Activated T-helper 17 cell treated with anti-CD3 and anti-CD28 coated beads, Interleukin-2, amount 50 U/mL, for 72 hours (primary cell): ENCODE measurements at places on chromosomes 13 and 19.

GRCh38 chr19:35268536-35269437 lies at the start of gene USF2:
USF2 (plus strand) TSS chr19:35268962; CDS start chr19:35269102, 140 bp downstream.
- peak; percentile 39 for ATAC-seq

DNA sequence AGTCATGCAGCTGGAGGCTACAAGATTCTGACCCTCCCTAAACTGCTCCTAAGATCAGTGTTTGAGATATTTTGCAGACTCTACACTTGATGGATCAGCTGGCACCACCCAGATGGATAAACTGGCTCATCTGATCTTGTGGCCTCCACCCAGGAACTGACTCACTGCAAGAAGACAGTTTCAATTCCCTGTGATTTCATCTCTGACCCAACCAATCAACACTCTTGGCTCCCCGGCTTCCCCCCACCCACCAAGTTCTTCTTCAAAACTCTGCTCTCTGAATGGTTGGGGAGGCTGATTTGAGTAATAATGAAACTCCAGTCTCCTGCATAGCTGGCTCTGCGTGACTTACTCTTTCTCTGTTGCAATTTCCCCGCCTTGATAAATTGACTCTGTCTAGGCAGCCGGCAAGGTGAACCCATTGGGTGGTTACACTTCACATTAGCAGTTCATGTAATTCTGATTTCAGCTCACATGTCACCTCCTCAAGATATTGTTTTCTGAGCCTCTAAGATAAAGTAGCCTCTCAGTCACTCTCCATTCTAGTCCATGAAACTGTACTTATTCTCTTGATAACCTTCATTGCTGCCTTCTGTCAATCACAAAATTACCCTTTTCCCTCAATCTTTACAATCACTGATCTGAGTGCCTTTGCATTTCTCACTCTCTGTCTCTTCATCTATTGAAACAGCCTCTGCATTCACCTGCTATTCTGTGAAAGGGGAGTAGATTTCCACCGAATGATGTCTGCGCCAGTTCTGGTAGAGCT lies 9.9 kb upstream of the FPR3 start:
- peak; percentile 94 for ATAC-seq

DNA sequence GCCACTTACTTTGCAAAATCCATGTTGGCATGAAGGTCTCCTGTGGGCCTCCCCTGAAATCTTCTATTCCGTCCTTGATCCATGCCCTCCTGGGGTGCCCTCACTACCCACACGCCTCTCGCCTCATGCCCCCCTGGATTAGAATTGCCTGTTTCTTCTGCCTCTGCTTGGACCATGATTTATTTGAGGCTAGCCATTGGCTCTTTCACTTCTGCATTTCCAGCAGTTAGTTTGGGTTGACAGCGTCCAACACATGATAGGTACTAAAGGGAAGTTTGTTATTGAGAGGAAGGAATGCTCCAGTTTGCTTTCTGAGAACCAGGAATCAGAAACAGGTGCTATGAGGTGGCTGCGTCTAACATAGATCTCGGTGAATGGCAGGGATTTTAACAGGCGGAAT lies 30.5 kb upstream of the TPTE2 start:
- ATAC-seq = no peak

DNA sequence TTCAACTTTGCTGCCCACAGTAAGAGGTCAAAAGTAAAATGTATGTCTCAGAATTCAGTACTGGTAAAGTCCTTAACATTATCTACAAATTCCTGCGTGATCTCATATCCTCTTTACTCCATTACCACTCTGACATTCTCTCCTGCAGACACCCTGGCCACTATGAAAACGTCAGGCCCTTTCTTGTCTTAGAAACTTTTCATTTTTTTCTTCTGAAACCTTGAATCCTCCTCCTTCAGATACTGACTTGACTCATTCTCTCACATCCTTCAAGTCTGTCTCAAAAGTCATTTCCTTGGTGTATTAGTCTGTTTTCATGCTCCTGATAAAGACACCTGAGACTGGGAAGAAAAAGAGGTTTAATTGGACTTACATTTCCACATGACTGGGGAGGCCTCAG lies 262.3 kb downstream of the POU4F1 start:
- ATAC-seq = peak; percentile 38

DNA sequence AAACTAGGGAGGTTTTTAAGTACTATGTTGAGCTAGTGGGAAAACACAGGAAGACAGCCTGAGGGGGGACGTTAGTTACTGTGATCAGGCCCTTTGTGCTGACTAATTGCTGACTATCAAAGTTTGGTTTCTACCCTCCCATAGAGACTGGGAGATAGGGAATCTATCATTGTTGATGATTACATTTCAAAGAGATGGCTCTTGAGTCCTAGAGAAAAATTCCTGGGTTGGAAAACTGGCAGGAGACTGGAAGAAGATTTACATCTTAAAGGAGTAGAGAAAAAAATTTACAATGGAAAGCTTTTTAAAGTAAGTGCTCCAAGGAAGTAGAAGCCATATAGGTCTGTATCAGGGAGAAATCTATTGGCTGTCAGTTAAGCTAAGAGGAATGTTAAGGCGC lies 522.0 kb upstream of the KLHL1 start:
- no peak for ATAC-seq

DNA sequence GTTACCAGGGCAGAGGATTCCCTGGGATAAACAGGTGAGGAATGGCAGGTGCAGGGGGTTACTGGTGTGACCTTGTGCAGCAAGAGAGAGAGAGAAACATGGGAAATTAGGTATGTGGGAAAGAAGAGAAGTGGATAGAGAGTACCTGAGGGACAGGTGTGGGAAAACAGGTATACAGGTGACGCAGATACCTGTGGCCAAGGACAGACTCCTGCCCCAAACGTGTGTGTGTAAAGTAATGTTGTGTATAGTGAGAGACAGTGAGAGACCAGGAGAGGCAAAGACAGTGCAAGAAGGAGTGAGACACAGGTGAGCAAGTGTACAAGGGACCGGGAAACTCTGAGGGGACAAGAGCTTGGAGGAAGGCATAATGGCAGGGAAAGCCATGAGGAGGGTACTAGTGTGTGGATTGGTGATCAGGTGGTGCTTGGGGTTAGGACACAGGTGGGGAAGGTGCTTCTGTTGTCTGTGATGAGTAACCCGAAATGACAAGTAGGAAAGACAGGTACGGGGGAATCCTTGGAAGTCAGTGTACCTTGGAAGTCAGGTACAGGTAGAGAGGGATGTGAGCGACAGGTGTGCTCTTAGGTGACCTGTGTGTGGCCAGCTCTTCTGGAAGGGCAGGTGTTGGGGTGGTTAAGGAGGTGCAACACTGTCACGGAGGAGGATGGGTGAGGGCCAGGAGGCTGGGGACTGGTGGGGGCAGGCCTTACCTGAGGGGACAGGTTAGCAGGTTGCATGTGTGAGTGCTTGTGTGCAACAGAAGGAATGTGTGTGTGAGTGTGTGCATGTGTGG lies 2.8 kb downstream of the ERFL start:
- no peak for ATAC-seq

GRCh38 chr13:98536729-98537128 lies 40.2 kb downstream of the STK24 start:
- no peak for ATAC-seq

GRCh38 chr13:65909501-65909900 lies 1320.6 kb downstream of the PCDH9 start:
- no peak for ATAC-seq

GRCh38 chr19:7900931-7901330 lies 2.7 kb upstream of the MAP2K7 start:
- ATAC-seq = no peak

DNA sequence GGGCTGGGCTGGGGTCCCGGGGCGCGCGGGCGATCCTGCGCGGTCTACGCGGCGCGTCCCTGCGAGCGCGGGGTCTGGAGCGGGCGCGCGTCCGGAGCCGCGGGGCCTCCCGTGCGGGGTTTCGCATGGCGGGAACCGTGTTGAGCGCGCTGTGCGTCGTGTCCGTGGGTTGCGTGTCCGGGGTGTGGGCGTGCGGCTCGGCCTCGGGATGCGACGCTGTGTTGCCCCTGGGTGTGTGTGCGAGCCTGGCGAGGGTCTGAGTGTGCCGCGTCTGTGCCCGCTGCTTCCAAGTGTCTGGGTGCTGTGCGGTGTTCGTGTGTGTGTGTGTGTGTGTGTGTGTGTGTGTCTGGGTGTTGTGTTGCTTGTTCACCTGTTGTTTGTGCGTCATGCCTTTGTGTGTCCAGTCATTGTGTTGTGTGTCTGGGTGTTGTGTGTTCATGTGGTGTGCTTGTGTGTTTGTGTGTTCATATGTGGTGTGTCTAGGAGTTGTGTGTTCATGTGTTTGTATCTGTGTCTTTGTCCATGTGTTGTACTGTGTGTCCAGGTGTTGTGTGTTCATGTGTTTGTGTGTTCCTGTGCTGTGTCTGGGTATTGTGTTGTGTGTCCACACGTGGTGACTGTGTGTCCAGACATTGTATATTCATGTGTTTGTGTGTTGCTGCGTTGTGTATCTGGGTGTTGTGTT lies 552 bp downstream of the PLK5 start:
- ATAC-seq = no peak

DNA sequence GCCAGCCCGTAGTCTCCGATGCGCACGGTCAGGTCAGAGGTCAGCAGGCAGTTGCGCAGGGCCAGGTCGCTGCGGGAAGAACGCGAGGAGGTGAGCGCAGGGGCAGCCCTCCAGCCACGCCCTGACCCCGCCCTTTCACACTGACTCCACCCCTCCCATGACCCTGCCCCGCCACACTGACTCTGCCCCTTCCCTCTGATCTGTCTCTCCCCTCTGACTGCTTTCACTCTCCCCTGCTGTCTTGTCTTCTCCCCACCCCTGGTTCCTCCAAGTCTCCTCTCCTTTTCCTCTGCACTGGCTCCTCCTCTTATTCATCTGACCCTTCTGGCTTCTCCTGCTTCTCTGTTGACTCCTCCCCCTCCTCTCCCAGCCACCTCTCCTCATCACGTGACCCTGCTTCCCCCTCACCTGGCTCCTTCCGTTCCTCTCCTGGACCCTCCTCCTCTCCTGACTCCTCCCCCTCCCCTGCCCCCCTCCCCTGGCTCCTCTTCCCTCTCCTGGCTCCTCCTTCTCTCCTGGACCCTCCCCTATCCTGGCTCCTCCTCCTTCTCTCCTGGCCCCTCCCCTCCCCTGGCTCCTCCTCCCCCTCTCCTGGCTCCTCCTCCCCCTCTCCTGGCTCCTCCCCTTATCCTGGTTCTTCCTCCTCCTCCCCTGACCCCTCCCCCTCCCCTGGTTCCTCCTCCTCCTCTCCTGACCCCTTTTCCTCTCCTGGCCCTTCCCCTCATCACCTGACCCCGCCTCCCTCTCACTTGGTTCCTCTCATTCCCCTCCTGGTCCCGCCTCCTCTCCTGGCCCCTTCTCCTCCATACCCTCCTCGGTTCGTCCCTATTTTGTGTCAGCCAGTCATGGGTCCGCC lies 9.9 kb downstream of the LMTK3 start:
- peak; percentile 77 for ATAC-seq

GRCh38 chr19:41993612-41994483 lies at the start of gene ATP1A3:
ATP1A3 (minus strand) TSS chr19:41994230; CDS start chr19:41994076, 154 bp downstream.
- ATAC-seq = peak; percentile 83

DNA sequence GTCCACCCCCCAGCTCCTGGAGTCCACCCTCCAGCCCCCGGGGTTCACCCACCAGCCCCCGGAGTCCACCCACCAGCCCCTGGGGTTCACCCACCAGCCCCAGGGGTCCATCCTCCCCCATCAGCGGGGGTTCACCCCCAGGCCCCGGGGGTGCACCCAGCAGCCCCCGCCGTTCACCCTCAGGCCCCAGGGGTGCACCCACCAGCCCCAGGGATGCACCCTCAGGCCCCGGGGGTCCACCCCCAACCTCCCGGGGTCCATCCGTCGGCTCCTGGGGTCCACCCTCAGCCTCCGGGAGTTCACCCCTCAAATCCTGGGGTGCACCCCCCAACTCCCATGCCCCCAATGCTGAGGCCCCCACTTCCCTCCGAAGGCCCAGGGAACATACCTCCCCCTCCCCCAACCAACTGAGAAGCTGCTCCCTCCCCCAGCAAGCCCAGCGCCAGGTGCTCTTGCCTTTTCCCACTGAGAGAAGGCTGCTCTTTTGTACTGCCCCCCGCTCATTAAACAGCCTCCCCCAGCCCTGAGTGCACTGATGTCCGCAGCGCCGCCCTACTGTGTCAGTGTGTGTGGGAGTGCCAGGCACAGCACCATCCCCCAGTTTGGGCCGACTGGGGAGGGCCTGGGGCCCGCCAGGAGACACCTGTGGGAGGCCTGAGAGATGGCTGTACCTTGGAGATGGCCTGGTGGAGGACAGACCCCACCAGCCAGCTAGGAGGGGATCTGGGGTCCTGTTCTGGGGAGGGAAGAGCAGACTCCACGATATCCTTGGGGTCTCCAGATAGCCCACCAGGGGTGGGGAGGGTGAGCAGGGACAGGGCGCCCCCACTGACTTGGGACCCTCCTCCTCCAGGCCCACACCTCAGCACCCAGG lies 750 bp upstream of the AMH start:
- ATAC-seq = no peak

- ATAC-seq = no peak
Measured at GRCh38 chr13:113527272-113527958, 36.9 kb upstream of the DCUN1D2 start.

DNA sequence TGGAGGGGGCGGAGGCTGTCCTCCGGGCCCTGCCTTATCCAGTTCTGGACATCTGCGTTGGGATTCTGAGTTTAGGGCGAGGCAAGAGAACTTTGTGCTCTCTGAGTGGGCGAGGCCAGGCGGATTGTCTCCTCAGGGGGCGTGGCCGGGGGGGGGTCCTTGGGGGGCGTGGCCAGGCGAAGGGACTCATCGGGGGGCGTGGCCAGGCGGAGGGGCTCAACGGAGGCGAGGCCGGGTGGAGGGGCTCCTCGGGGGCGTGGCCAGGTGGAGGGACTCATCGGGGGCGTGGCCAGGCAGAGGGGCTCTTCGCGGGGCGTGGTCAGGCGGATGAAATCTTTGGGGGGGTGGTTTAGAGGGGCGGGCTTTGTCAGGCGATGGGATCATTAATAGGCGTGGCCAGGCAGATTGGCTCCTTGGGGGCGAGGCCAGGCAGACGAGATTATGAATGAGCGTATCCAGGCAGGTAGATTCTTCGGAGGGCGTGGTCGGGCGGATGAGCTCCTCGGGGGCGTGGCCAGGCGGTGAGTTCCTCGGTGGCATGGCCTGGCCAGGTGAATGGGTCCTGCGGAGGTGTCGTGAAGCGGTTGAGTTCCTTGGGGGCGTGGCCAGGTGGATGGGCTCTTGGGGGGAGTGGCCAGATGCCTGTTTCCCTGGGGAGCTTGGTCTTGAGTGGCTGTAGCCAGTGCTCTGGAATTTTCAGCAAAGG lies 10.3 kb upstream of the CACNG7 start:
- no peak for ATAC-seq

DNA sequence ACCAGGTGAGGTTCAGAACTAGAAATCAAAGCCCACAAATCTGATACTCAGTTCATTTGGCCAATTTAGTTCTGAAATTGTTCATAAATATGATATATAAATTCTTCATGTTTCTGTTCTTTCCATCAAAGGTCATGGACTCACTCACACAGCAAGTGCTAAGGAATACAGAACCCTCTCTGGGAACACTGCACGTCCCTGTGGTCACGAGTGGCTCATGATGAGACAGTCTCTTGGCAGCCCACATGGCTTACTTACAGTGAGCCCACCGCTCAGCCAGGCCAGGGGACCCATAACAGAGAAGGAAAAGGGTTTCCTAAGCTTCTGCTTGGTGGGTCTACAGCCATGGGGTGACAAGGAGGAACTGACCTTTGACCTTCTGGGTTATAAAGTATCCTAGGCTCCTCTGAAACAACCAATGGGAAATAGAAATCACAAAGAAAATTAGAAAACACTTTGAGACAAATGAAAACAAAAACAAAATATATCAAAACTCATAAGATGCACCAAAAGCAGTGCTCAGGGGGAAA lies 67.4 kb downstream of the CDADC1 start:
- no peak for ATAC-seq
